ENCODE measurements at places on chromosomes 7 and 10.
A peak's percentile ranks its signal among the peaks of the same experiment; 100 is the strongest.

DNA sequence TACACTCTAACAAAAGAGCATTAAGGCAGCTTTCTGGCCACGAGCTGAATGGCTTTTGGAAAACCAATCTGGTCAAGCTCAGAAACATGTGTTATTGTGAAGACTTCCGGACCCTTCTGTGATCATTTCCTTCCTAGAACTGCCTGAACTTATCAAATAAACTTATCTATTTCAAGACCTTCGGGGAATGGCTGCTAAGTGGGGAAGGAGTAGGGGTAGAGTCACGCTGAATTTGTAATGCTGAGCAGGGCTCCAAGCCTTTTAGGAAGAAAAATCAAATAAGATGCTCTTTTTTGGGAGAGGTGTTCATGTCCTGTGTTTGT, 56.6 kb downstream of the PAPSS2 start:
- DNase-seq, result no peak

- DNase-seq, result no peak
Observed at GRCh38 chr7:22333680-22334141, 23.2 kb downstream of the RAPGEF5 start.

GRCh38 chr10:22468570-22469320, 123.4 kb downstream of the SPAG6 start:
- no peak for DNase-seq

DNA sequence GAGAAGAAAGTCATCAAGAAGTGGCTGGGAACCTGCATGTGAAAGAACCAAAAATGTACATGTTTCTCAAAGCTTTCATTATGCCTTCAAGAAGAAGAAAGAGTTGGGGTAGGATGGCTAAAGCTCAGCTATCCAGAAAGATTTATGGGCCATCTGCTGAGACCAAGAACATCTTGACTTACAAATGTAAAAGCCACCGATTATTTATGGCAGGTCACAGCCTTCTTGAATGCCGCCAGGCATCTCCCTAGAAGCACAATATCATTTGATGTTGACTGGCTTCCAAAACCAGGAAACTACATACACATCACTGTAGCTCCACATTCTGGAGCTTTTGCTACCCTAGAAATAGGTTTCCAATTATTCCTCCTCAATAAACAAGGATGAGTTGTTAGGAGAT, 254.2 kb upstream of the AOAH start:
- DNase-seq, result no peak

DNA sequence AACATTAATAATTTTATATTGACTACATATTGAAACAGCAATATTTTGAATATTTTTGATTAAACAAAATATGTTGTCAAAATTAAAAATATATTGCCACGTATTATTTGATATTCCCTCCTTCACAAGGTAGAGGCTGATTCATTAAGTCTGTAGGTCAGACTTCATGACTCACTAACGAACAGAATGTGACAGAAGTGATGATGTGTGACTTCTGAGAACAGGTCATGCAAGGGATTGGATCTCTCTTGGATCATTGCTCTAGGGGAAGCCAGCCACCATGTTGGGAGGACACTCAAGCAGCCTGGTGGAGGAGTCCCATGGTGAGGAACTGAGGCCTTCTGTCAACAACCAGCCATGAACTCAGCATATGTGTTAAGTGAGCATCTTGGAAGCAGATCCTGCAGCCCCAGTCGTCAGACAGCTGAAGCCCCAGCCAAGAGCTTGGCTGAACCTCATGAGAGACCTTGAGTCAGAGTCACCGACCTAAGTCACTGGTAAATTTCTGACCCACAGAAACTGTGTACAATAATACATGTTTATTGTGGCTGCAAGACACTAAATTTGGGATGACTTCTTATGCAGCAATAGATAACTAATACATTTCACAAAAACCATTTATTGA, 66.6 kb downstream of the HTR5A start:
- DNase-seq, result no peak

GRCh38 chr7:76372984-76373833, 14.4 kb upstream of the YWHAG start:
- DNase-seq, result no peak

DNA sequence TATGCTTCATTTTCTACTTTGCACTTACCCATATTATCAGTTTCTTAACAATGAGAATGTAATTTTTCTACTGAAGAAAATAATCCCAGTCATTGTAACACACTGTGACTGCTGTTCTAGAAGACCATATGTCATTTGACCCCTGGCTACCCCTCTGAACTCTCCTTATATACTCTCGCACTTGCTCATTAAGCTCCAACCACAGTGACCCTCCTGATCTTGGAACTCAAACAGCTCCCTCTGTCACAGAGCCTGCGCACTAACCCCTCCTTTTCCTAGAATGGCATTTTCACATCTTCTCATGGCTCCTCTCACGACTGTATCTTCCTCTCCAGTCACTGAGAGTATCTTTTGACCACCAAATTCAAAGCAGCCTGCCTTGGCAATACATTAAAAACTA, 169.7 kb downstream of the CACNA2D1 start:
- DNase-seq, result no peak

GRCh38 chr10:43079856-43080255, 3.0 kb downstream of the RET start:
- no peak for DNase-seq

DNA sequence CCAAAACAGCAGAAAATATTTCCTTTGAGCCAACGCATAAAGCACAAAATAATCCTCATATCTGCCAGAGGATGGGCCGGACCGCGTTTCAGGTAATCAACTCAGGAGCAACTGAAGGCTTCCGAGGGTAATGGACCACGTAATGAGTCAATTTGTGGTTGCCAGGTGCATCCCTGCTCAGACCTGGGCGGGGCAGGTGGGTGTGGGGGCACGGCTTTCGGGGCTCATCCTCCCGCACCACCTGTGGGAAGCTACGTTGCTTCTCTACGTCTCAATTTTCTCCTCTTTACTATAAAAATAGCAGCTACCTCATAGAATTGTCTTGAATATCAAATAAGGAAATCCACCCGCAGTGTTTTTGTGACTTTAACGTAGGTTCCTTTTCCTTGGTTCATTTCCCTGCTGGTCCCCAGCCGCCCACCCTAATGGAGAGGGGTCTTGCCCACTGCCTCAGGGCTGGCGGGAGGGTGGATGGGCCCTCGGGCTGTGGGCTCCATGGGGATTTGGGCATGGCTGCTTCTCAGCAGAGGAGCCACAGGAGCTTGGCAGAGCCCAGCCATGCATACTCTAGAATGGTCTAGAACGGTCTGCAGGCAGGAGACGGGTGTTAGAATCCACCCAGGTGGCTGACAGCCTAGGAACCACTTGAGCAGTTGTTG, 324.7 kb downstream of the ADARB2 start:
- DNase-seq, result no peak

DNA sequence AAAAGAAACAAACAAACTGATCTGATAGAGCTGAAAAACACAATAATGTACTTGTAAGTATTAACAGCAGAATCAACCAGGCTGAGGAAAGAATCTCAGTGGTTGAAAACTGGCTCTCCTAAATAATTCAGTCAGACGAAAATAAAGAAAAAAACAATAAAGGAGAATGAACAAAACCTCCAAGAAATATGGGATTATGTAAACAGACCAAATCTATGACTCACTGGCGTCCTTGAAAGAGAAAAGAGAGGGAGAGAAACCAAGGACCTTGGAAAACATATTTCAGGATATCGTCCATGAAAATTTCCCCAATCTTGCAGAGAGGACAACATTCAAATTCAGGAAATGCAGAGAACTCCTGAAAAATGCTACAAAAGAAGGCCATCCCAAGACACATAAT, 62.9 kb downstream of the FBXL13 start:
- no peak for DNase-seq

GRCh38 chr10:82572744-82573143, 697.8 kb downstream of the NRG3 start:
- DNase-seq, result no peak

GRCh38 chr7:137343281-137343841, at the start of gene PTN:
Gene PTN, minus strand, starts transcription at chr7:137343733. Its CDS starts 88,760 bp downstream, at chr7:137254973.
- no peak for DNase-seq

- no peak for DNase-seq
Observed at GRCh38 chr7:121017586-121017985, 29.1 kb downstream of the CPED1 start.

DNA sequence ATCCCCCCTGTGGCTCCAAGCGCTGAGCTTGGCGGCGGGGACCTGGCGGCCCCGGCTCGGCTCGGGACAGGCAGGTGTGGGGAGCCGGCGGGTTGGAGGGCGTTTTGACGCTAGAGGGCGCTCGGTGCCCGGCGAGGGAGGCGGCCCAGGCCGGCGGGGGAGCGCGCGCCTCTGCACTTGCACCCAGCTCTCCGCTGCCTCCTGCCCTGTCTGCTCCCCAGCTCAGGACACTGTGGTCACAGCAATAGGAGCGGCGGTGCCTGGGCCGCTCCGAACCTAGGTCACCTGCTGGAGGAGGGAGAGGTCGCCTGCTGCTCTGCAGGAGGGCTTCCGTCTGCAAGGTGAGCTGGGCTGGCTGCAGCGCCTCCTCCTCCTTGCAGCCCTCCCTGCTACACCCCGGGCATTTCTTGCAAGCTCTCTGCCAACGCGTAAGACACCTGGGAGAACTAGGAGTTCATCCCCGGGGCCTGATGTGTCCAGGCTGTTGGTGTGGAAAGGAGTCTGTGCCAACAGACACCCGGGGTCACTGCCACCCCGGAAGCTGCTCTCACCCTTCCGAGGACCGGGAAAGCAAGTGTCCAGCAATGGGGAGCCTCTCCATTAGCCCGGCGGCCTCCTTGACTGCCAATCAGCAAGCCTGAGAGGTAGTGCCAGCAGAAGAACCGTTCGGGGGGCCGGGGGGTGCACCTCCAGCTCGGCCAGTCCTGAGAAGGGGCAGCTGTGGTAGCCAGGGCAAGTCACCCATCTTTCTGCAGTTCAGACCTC, 620.4 kb downstream of the GALNT17 start:
- DNase-seq, result peak; percentile 9

DNA sequence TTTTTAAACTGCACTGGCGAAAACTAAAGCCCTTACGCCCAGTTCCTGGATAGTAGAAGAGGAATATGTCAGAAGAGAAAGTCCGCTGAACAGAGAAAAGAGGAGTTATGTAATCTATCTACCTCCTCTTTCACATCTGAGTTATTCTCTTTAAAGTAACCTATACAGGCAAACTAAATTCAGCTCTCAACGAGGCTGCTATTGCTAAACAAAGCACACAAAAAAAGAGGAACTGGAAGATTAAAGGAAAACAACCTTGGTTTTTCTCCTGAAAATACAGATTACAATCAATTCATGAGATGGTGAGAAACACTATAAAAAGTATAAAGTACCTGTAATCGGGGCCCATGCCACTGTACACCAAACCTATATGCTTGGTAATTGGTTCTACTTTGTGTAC, 5.8 kb downstream of the PSMA2 start:
- no peak for DNase-seq

- no peak for DNase-seq
Observed at GRCh38 chr7:91553410-91553895, 289.2 kb downstream of the FZD1 start.

DNA sequence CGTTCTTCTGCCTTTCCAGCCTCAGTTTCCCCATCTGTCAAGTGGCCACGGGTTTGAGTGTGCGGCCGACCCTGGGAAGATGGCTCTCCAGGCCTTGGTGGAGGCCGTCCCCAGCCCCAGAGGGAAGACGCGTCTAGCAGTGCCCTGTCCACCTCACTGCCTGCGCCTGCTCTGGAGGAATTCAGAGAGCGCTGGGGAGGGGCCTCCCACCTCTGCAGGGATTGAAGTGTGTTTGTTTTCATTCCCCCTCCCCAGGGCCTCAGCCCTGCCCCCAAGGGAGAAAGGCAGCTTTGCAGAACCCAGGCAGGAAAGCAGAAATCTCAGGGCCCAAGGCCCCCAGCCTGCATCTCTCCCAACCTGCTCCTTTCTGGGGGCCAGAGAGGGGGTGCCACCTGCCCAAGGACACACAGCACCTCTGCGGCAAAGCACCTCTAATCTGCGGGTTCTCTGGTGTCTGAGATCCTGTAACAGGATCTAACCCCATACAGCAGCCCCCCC, 91.0 kb downstream of the MICALL2 start:
- DNase-seq, result no peak

DNA sequence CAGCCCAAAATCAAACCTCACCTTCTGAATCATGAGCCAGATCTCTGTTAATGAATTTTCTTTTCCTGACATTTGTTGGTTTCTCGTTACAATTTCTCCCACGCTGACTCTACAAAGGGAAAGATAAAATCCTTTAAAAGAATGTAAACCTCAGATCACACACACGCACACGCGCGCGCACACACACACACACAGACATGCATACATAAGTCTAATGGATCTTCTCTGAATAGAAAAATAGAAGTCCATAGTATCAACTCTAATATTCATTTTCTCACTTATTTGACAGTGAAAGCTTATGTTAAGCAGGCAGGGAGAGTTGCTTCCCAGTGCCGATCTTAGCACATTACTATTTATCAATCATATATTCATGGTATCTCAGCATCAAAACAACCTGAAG, 1.4 kb downstream of the ETV1 start:
- no peak for DNase-seq

- no peak for DNase-seq
Observed at GRCh38 chr10:97801422-97801821, 29.6 kb upstream of the SFRP5 start.

GRCh38 chr7:129855234-129855673, 97.5 kb downstream of the UBE2H start:
- no peak for DNase-seq

DNA sequence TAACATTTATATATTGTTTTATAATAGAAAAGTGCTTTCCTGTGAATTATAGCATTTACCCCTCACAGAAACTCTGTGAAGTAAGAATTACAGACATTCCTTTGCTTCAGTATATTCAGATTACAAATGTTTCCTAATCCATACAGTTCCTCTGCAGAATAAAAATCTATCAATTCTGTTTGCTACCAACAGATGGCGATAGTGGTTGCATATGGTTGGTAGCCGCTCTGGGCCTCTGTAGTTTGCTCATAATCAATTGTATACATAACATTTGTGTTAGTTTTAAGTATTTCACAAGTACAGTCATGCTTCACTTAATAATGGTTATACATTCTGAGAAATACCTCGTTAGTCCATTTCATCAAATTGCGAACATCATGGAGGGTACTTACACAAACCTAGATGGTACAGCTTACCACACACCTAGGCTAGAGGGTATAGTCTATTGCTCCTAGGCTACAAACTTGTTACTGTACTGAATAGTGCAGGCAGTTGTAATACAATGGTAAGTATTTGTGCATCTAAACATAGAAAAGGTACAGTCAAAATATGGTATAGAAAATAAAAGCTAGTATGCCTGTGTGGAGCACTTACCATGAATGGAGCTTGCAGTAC, 94.4 kb upstream of the STEAP4 start:
- peak; percentile 16 for DNase-seq

DNA sequence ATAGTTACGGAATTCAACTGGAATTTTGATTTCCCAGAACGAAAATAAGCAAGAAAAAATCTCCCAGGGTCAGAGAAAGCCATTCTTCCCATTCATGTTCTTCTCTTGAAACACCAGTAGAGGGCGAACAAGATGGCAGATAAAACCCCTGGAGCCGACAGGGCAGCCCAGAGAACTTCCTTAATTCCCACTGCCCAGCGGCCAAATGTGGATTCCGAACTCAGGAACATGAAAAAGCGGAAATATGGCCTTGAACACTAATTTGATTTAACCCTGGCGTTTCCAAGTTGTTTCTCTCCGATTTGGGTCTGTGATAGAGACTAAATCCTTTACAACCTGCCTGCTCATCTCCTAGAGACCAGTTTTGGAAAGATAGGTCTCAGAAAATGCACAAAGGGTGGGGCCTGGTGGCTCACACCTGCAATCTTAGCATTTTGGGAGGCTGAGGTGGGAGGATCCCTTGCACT, 100.7 kb upstream of the WAC start:
- no peak for DNase-seq
